ENCODE measurements at places on chromosomes 4 and X.

GRCh38 chrX:8847360-8847759, 46.2 kb upstream of the FAM9A start:
- DNase-seq, result no peak

GRCh38 chrX:85907316-85907715, 140.0 kb downstream of the CHM start:
- no peak for DNase-seq

DNA sequence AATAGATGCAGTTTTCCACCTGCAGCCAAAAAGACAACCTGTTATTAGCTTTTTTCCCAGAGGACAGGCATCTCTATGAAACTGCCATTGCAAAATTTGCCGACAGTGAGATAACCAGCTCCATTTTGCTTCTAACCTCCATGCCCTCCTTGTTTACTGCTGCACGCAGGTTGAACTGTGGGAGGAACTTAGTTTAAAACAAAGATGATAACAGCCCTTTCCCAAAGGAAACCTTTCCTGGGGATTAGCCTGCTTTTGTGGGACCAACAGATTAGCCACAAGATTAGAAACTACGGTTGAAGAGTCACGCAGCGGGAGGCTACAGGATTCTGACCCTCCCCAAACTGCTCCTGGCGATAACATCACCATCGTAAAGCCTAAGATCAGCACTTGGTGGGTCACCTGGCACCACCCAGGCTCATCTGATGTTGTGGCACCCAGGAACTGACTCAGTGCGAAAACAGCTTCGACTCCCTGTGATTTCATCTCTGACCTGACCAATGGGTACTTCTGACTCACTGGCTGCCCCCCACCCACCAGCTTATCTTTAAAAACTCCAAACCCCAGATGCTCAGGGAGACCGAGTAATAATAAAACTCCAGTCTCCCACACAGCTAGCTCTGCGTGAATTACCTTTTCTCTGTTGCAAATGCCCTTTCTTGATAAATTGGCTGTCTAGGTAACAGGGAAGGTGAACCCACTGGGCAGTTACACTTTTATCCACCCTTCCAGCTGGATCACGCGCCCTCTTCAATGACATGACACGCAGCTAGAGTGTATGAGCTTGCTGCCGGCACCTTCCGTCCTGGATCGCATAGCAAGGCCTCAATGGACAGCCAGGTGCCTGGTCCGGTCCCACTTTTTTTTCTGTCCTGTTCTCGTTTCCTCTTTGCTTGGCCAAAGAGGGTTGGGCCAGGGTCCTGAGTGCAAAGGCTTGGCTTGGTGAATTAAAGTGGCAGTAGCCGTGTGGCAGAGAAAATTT, 27.2 kb downstream of the NOP14 start:
- DNase-seq, result no peak

- DNase-seq, result no peak
These were observed 885.0 kb upstream of the EPHA5 start for GRCh38 chr4:66555301-66555700.

- DNase-seq, result peak; percentile 20
These were observed 17.5 kb upstream of the TBC1D1 start for GRCh38 chr4:37873386-37873785.

GRCh38 chr4:147396105-147396504, 84.8 kb upstream of the EDNRA start:
- DNase-seq, result no peak

GRCh38 chr4:39620551-39621313, 17.9 kb downstream of the SMIM14 start:
- no peak for DNase-seq

DNA sequence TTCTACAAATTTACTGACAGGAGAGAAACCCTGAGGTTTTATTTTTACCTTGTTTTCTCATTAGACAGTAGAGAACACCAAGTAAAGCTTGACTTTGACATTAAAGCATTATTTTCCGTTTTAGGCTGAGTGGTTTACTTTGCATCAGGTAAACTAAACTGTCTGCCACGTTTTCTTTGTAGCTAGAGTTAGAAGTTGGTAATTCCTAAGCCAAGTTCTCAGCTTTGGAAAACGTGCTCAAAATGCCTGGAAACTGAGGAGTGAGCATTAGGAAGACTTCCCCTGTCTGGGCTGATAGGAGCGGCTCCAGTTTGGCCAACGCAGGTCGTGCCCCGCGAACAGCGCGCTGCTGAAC, 819 bp downstream of the PDLIM3 start:
- DNase-seq, result no peak

- no peak for DNase-seq
These were observed 218.4 kb upstream of the BMP3 start for GRCh38 chr4:80812145-80812544.

Data from brain pericyte (primary cell).